Stimulated activated CD8-positive, alpha-beta memory T cell treated with anti-CD3 and anti-CD28 coated beads, Interleukin-15, amount 100 ng/mL, for 1 hour (primary cell): ENCODE measurements at places on chromosomes 12 and 14.

- no peak for DNase-seq
Observed at GRCh38 chr12:84117190-84117589, 795.4 kb downstream of the SLC6A15 start.

DNA sequence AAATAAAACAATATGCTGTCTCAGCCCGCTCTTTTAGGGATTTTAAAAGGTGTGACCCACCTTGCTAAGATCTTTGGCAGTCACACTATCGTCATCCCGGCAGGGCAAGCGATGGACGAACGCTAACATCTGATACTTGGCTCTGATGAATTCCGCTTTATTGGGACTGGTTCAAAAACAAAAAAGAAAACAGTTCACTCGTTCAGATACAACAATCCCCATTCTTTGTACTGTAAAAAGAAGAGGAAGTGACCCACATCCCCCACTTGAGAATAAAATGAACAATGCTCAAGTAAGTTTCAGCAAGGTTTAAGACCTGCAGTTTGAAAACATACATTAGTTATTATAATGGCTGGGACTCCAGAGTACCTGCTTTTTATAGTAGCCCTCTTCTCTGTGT lies 7.3 kb downstream of the GIT2 start:
- DNase-seq = no peak

DNA sequence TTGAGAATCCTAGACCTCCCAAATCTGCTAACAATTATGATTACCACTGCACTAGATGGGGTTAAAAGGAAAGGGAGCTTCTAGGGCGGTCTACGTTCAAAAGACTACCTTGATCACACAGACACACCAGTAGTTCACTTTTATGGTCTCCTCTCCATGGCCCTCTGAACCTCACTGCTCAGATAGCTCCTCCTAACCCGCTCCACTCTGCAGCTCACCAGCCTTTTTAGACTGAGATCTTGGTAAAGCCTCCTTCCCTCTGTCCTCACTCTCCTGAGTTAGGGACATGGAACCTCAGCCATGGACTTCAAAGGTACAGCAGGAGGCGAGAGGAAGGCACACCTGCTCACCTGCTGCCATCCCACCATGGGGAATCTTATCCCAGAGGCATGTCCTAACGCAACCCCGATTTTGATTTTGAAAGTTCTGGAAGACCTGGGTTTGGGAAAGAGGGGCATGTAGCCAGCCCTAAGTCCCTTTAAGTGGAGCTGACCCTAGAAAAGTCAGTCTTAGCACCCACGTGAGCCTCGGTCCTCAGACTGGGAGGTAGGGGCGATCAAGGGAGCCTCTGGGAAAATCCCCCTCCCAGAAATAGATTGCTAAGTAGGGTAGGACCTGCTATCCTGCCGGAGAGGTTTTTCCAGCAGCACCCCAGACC lies 1.3 kb downstream of the ZNF219 start:
- DNase-seq = no peak

DNA sequence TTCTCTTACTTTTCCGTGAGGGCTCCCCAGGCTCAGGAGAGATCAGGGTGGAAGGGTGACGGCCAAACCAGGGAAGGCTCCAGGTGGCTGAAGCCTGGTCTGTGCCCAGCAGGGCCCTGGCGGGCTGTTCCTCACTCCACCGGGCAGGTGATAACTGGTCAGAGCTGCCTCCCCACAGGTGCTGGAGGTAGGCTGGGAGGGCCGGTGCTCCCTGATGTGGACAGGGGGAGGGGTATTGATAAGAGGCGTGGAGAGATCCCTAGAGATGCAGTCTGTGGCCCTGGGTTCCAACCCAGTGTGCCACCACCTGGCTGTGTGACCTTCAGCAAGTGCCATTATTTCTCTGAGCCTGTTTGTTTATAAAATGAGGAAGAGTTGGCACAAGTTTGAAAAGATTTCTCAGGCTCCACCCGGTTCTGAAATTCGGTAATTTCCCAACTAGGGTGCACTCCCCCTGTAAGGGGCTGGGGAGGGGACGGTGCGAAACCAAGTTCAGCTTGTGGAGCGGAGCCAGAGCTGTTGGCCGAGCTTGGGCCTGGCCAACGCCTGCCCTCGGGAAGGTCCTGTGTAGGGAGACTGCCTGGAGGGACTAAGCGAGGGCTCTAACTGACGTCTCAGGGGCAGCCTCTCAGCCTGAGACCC lies 1.0 kb upstream of the NR4A1 start:
- no peak for DNase-seq

GRCh38 chr12:57129321-57129842 lies 1.1 kb downstream of the LRP1 start:
- no peak for DNase-seq

GRCh38 chr12:119692410-119692809 lies 24.5 kb downstream of the PRKAB1 start:
- DNase-seq = no peak

DNA sequence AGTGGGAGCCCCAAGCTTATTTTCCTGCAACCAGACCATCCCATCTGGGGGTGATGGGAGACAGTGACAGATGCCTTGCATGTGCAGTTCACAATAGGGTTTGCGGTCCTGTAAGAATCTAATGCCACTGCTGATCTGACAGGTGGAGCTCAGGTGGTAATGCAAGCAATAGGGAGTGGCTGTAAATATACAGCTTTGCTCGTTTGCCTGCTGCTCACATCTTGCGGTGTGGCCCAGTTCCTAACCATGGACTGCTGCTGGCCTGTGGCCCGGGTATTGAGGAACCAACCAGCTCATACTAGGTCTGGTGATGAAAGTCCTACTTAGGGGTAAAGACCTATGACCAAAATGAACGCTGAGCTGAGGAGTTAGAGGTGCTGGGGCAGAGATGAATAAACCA lies 36.1 kb upstream of the CCDC88C start:
- DNase-seq = no peak

GRCh38 chr12:120196363-120196762 lies 1.8 kb upstream of the GCN1 start:
- no peak for DNase-seq

GRCh38 chr12:51171884-51172514 lies 936 bp downstream of the TFCP2 start:
- no peak for DNase-seq

DNA sequence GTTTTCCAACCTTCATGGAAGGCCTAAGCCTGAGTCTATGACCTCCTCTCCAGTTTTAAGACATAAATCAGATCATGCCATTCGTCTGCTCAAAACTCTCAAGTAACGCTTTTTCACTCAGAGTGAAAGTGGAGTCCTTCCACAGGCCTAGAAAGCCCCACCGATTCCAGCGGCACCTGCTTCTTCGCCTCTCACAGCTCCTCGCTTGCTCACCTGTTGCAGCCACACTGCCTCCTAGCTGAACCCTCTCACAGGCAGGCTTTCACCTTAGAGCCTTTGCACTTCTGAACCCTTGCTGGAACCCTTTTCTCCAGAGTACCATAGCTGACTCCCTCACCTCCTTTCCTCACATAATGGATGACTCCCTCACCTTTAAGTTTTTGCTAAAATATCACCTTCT lies 301.1 kb downstream of the ZFP36L1 start:
- no peak for DNase-seq

- DNase-seq = peak; percentile 90
Observed at GRCh38 chr12:100266585-100266834, 369 bp downstream of the DEPDC4 start.
